Activated naive CD4-positive, alpha-beta T cell treated with anti-CD3 and anti-CD28 coated beads, Interleukin-2, amount 50 U/mL, for 16 hours (primary cell): ENCODE measurements at places on chromosomes 13 and 19.
A peak's percentile ranks its signal among the peaks of the same experiment; 100 is the strongest.

- DNase-seq, result peak; percentile 74
Observed at GRCh38 chr19:1001538-1002166, 1.4 kb downstream of the GRIN3B start.

GRCh38 chr13:96053003-96053703 is at the start of gene UGGT2:
Gene UGGT2, minus strand, starts transcription at chr13:96053401. Its CDS starts 89 bp downstream, at chr13:96053312.
- DNase-seq, result no peak

DNA sequence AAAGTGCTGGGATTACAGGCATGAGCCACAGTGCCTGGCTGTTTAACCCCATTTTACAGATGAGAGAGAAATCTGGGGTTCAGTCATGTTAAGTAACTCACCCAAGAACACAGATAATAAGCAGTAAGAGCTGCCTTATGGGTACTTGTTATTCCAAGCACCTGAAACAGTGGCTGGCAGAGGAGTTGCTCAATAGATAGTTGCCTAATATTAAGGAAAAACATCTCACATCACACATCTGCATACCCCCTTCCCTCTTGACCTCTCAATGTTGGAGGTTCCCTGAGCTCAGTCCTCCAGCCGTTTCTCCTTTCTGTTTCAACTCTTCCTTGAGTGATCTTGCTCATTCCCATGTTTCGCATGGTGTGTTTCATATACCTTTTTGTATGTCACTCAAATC is 401.9 kb downstream of the KLF12 start:
- no peak for DNase-seq

DNA sequence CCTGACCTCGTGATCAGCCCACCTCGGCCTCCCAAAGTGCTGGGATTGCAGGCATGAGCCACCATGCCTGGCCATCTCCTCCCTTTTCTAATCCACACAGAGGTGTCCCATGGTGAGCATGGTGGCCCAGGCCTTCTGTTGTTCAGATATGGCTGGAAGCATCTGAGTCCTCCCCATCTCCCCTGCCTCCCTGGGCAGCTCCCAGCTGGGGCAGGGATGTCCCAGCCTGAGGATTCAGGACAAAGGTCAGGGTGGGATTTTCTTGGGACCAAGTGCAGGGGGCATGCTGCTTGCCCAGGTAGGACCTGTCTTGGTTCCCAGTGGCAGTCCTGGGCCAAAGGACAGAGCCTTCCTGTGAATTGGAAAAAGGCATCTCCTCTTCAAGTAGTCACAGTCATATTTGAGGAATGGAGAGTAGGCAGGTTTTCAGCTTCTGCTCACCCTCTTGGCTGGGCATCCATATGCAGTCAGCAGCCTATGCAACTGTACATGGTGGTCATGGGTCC is 10.8 kb downstream of the ADGRE2 start:
- no peak for DNase-seq

DNA sequence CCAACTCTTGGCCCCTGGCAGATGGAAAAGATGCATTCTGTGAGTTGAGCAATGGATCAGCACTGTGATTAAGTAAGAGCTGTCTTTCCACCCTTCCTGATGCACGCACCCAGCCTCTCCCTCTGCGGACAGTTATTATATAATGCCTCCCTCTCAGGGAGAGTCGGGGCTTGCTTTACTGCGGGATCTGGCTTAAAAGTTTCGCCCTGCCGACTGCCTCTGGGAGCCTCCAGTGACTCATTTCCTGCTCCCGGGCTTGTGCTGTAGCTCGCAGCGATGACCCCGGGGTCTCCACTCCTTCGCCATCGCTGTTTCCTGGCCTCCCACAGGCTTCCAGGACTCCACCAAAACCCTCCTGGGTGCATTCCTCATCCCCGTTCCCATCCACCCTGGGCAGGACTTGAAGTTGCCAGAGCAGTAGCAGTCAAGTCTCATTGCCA is 107.4 kb upstream of the SLC7A1 start:
- no peak for DNase-seq

DNA sequence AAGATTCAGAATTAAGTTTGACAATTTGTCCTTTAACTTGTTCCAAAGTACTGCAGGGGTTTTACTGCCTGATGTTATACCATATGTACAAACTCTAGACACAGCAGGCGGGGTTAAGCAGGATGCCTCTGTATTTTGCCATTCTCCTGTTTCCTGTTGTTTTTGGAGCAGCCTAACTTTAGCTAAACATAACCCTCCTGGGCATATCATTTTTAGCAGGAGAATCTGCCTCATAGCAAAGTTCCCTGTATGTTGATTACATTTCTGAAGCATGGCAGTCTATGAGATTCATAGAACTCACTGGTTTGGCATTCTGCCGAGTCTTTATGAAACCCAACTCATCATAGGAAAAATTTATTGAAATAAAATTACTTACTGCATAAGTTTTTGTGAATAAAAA is 5.2 kb downstream of the LHFPL6 start:
- DNase-seq, result no peak

DNA sequence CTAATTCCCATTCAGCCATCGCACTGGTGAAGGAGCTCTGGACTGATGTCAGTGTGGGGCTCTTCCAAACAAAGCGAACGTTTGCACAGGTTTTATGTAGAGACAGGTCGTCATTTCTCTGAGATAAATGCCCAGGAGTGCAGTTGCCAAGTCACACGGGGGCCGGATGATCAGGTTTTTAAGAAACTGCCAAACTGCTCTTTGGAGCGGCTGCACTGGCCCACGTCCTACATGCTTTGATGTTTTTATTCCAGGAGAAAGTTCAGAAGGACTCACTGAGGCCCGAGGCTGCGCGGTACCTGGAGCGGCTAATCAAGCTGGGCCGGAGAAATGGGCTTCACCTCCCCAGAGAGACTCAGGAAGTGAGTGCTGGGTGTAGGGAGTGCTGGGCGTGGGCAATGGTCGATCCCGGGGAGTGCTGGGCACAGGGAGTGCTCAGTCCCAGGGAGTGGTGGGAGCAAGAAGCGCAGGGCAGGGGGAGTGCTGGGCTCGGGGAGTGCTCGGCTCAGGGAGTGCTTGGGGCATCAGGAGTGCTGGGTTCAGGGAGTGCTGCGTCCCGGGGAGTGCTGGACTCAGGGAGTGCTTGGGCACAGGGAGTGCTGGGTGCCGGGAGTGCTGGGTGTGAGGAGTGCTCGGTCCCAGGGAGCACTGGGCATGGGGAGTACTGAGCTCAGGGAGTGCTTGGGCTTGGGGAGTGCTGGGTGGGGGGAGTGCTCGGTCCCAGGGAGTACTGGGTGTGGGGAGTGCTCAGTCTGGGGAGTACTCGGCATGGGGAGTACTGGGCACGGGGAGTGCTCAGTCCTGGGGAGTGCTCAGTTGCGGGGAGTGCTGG is 10.7 kb downstream of the THOP1 start:
- DNase-seq, result no peak

DNA sequence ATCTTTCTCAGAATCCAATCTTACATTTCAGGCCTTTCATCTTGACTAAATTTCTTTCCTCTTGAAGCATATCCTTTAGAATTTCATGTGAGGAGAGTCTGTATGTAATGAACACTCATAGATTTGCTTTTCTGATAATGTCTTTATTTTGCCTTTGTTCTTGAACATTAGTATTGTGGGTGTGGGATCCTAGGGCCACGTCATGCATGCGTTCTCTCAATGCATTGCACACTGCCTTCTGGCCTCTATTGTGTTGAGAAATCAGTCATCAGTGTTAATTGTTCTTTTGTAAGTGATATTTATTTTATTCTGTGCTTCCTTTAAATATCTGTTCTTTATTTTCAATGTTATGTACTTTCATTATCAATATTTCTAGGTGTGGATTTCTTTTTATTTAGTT is 364.9 kb downstream of the OXGR1 start:
- no peak for DNase-seq

GRCh38 chr13:40631605-40632004 is 34.8 kb downstream of the FOXO1 start:
- no peak for DNase-seq

GRCh38 chr19:12331211-12331941 is 2.1 kb downstream of the ZNF563 start:
- DNase-seq, result peak; percentile 82

- no peak for DNase-seq
Observed at GRCh38 chr19:1833540-1833939, 14.7 kb downstream of the REXO1 start.

DNA sequence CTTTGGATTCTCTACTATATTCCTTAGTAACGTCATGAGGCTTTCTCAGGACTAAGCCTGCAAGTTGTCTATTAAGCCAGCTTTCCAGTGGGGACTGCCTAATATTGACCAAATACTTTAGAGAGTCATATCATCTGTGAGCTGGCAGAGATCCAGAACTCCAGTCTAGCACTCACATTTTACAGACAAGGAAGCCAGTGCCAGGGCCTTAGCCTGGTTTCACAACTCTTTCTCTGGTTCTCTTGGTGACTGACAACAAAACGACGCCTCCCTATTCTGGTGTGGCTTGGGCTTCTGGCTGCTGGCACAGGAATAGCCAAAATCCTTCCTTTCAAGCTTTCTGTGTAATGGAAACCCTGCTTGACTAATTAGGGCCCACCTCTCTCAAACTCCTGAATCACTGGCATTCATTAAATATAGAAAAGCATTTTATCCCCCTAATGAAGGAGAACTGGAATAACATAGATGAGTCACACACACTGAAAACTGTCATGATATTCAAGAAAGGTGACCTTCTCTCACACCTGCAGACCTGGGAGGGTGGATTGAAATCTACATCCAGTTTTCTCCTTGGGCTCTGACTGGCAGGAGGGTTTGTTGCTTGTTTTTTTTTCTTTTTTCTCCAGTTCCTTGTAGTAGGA is 75.2 kb upstream of the UBL3 start:
- DNase-seq, result no peak

DNA sequence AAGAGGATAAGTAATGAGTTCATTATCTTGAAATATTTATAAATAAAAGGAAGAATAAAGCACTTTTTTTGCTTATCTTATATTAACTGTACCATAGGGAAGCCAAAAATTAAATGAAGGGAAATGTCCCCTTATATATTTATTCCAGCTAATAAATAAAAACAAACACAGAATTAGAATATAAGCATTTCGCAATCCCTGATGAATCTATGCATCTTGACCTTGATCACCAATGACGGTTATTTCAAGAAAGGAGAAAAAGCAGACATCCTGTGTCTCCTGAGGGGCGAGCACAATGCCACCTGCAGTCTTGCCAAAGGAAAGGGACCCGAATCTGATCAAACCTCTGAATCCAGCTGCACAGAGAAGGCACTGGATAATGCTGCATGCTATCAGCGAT is 29.3 kb upstream of the IRS2 start:
- no peak for DNase-seq

DNA sequence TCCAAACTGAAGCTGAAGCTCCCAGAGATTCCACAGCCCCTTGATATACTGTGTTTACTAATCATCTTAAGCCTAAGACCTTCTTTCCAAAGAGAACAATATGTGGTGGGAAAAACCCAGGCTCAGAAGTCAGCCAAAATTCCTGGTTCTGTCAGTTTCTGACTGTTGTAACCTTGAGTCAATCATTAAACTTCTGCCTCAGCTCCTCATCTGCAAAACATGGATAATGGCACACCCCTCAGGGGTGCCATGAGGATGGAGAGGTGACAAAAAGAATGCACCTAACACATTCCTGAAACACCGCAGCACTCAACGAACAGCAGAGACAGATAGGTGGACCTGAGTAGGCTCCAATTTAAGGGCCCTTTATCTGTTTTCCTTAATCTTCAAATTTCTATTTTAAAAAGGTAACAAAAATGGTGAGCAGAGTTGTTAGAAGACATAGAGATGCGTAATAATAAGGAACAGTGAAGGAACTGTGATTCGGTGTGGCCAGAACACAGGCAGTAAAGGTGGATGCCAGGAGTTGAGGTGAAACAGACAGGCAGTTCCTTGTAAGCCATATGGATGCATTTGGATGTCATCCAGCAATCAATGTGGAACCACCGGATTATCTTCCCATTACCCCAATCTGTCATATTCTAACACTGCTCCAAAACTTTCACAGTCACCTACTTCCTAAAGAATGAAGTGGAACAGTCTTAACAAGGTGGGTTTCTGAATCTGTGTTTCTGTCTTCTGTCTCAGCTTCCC is 56.6 kb upstream of the DOCK9 start:
- no peak for DNase-seq

DNA sequence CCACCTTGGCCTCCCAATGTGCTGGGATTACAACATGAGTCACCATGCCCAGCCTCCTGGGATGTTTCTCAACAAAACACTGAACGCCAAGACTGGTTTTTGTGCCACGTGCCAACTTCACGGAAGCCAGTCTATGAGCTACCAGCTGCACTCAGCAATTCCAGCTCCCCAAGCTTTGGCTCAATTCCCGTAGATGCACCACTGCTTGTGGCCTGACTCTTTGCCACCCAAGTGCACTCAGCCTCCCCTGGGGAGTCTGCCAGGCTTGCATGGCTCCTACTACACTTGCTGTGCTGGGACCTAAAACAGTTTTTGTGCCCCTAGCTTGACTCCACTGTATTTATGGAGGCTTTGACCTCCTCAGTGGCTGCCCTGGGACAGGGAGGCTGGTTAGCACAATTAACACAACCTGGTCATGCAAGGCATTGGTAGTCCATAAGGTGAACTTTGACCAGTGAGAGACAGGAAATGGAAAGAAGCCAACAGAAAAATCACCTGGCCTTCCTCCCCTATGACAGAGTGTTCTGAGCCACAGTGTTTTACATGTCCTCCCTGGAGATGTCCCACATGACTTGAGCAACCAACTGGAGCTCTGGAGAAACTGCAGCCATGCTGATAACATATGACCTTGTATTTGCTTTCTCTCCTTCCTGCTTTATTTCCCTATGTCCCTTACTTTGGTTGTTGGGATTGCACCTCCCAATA is 1173.1 kb downstream of the UQCRFS1 start:
- DNase-seq, result no peak

DNA sequence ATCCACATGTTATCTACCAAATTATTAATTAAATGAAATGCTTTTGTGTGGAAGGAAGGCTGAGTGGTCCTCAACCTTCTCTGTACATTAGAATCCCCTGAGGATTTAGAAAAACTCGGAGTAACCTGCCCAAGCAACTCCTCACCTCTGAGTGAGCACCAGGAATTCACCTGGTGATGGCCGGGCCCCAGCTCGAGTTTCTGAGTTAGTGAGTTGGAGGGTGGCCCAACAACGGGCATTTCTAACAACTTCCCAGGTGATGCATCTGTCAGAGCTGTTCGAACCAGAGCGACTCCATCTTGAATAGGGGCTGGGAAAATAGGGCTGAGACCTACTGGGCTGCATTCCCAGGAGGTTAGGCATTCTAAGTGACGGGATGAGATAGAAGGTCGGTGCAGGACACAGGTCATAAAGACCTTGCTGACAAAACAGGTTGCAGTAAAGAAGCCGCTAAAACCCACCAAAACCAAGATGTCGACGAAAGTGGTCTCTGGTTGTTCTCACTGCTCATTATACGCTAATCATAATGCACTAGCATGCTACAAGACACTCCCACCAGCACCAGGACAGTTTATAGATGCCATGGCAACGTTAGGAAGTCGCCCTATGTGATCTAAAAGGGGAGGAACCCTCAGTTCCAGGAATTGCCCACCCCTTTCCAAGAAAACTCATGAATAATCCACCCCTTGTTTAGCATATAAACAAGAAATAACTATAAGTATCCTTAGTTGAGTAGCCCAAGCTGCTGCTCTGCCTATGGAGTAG is 44.2 kb upstream of the SHISA2 start:
- no peak for DNase-seq

DNA sequence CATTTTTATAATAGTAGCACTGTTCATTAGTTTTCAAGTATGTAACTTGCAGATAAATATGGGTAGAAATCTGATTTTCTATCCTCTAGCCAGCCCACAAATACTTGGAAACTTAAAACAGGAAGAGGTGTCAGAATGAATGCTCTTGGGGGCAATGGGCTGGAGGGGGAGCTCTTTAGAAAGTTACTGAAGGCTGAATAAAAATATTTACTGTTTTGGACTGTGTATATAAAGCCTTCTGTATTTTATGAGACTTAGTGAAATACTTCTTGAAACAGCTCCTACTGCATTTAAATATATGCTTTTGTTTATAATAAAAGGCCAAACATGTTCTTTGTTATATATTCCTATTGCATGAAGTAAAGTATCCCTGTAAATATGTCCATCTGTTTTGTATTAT is 138.8 kb downstream of the RGCC start:
- DNase-seq, result no peak
